ENCODE measurements at places on chromosomes 12 and 14. TPM values are rescaled to one million over a fixed set of nuclear protein-coding genes. Genes with fewer than 3 reads are reported as not detected.
A peak's percentile ranks its signal among the peaks of the same experiment; 100 is the strongest.

DNA sequence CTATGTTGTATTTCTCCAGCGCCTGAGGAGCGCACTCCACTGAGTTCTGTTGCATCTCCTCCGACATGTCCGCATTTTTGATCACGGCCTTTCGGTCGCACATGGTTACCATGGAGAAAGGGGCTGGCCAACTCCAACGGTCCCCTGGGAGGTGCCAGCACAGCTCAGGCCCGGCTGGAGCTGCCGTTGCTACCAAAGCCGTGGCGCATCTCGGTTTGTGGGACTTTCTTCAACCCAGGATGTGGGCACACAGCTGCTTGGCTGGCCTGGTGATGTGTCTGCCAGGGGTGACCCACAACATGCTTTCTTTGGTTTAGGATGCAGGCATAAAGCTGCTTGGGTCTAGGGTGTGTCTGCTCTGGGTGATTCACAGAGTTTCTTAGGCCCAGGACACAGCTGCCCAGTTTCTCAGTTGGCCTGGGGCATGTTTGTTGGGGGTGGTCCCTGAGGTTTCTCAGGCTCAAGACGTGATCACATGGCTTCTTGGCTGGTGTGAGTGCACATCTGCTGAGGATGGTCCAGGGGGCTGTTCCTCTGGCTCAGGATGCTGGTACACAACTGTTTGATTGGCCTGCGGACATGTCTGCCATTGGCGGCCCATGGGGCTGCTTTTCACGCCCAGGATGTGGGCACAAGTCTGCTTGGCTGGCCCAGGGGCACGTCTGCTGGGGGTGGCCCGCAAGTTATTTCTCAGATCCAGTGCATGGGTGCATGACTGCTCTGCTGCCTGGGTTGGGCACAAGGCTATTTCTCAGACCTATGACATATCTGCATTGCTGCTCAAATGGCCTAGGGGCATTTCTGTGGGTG is 25.9 kb upstream of the GTF2A1 start:
- peaks cover 2% of the 10 kb centered on the region for H3K36me3 ChIP-seq
- no peak overlapping the region for H3K4me3 ChIP-seq
- H3K27me3 ChIP-seq: peaks cover 3% of the 10 kb centered on the region
- H3K4me1 ChIP-seq: no peaks in the 10 kb centered on the region

Gene ACACB
- total RNA-seq: 11.0 TPM

- peaks cover 37% of the 10 kb centered on the region for H3K27me3 ChIP-seq
- H3K27ac ChIP-seq: no peak overlapping the region
- peaks cover under 1% of the 10 kb centered on the region for H3K4me1 ChIP-seq
- H3K36me3 ChIP-seq: peaks cover 3% of the 10 kb centered on the region
These were observed 3.8 kb upstream of the YBX3 start for GRCh38 chr12:10726945-10727344.

DNA sequence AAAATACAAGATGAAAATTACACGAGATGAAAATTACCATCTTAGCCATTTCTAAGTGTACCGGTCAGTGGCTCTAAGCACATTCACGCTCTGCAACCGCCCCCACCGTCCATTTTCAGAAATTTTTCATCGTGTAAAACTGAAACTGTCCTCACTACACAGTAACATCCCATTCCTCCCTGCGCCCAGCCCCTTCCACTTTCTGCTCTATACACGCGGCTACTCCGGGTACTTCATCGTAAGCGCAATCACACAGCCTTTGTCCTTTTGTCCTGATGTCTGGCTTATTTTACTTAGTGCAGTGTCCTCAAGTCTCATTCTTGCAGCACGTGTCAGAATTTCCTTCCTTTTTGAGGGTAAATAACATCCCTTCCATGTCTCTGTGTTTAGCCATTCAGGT is 3.6 kb upstream of the GPR132 start:
- H3K36me3 ChIP-seq: peaks cover 8% of the 10 kb centered on the region
- peak overlapping the region; percentile 62 for H3K27ac ChIP-seq
- no peak for DNase-seq
- no peak overlapping the region for H3K4me3 ChIP-seq
- H3K27me3 ChIP-seq: no peaks in the 10 kb centered on the region

GRCh38 chr12:82040987-82041743 is 282.0 kb upstream of the PPFIA2 start:
- H3K4me1 ChIP-seq: no peaks in the 10 kb centered on the region
- H3K27ac ChIP-seq: no peak overlapping the region
- no peak for DNase-seq
- no peak overlapping the region for H3K4me3 ChIP-seq

- no peaks in the 10 kb centered on the region for H3K36me3 ChIP-seq
- DNase-seq: no peak
- no peak overlapping the region for H3K4me3 ChIP-seq
- peak overlapping the region; percentile 15 for H3K27ac ChIP-seq
- H3K4me1 ChIP-seq: peaks cover 5% of the 10 kb centered on the region
These were observed 56.7 kb downstream of the C14orf132 start for GRCh38 chr14:96095581-96096476.

Gene GPRC5A
- 0.64 TPM for total RNA-seq

DNA sequence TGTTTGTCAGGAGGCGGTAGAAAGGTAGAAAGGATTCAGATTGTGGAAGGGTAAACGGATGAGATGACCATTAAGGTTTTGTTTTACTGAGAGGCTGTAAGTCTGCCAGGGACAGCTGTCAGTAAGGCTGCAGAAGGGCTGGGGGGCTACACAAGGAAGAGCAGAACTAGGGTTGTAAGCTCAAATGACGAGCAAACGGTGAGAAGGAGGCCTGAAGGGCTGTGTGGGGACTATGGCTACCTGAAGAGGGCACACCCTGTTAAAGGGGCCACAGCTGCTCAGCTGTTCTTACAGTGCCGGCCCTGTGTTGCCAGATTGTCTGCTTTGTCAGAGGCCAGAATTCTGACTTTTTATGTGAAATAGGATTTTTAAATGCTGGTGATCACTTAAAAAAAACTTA is 19.1 kb downstream of the VASH1 start:
- H3K27ac ChIP-seq: no peak overlapping the region
- H3K36me3 ChIP-seq: peaks cover 9% of the 10 kb centered on the region
- H3K4me3 ChIP-seq: no peak overlapping the region
- no peaks in the 10 kb centered on the region for H3K27me3 ChIP-seq
- peaks cover 19% of the 10 kb centered on the region for H3K4me1 ChIP-seq

DNA sequence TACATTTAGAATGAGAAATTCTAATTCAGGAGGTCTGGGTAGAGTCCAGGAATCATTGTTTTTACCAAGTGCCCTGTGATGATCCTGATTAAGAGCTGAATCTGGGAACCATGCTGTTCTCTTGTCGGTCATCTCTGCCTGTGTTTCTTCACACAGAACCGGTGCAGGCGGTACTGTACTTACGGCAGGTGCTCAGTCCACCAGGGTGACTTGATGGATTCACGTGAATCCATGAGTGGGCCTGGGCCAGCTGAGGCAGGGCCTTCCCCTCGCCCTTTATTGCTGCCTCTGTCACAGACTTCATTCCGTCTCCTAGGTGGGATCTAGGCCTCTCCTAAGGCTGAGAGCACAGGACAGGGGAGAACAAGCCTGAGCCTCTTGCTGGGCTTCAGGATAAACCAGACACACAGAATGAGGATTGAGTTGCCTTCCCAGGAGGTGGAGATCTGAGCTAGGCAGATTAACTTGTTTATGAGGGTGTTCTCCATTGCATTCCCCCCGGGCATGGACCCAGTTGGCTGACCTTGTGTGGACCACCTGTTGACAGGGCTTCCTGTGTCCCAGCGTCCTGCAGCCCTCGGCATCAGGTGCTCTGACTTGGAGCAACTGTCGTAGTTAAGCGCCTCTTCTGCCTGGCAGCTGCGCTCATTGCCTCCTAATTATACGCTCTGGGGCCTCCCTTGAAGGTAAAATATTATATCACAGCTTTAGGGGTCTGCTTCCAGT is 42.1 kb downstream of the B4GALNT3 start:
- peaks cover 2% of the 10 kb centered on the region for H3K27me3 ChIP-seq
- no peaks in the 10 kb centered on the region for H3K36me3 ChIP-seq
- no peak overlapping the region for H3K27ac ChIP-seq
- DNase-seq: no peak

Gene BTG1
- 223 TPM for total RNA-seq

Gene BDKRB1
- total RNA-seq: not detected

DNA sequence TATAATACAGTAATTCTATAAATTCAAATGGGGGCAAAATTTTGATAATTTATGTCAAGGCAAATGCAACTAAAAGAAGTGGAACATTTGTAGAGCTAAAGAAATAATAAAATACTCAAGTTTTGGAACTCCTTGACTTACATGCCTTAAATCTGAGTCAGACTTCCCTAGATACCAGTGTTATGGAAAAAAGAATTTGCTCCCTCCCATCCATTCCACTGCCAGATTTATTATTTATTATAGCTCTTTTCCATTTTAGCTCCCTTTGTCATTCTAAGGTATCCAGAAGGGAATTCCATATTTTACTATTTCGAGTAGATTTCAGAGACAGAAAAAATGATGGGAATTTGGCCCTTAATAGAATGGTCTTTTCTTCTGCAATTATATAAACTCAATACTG is 44.0 kb downstream of the RHOJ start:
- H3K27ac ChIP-seq: no peak overlapping the region
- no peaks in the 10 kb centered on the region for H3K4me1 ChIP-seq
- no peak overlapping the region for H3K4me3 ChIP-seq
- no peak for DNase-seq
- H3K27me3 ChIP-seq: peaks cover 10% of the 10 kb centered on the region

DNA sequence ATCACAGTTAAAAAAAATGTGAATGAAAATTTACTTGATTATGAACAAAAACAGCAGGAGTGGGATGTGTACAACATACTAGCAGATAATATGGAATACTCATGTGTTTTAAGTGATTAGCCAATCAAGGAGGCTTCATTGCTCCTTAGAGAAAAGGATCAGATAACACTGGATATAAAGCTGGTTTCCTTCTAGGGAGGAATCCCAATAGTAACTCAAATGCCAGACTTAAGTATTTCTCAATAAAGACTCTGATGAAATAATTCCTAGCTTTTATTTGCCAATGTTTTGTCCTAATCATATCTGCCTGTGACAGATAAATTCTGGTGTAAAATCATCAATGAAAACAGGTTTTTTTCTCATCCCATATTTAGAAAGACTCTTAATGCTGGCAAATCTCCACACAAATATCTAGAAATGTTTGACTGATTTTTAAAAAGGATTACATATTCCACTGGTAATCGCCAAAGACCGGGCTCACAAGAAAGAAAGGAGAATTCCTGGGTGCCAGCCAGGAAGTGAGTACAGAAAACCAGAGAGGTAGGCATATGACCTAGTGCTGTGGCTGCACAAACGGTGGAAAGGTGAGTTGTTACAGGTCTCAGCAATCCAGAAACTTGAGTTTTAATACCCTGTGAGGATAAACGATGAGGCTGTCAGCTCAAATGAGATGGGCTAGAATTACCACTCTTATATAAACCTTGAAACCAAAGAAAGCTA is 108.6 kb upstream of the TTC7B start:
- H3K4me3 ChIP-seq: no peak overlapping the region
- peaks cover 5% of the 10 kb centered on the region for H3K36me3 ChIP-seq
- H3K4me1 ChIP-seq: no peaks in the 10 kb centered on the region
- no peaks in the 10 kb centered on the region for H3K27me3 ChIP-seq
- no peak overlapping the region for H3K27ac ChIP-seq
- DNase-seq: no peak

GRCh38 chr12:12604740-12605139 is 6.9 kb upstream of the CREBL2 start:
- H3K4me1 ChIP-seq: peaks cover 22% of the 10 kb centered on the region
- H3K4me3 ChIP-seq: no peak overlapping the region
- DNase-seq: no peak
- no peak overlapping the region for H3K27ac ChIP-seq
- H3K27me3 ChIP-seq: no peaks in the 10 kb centered on the region

Gene CIROP
- total RNA-seq: not detected

GRCh38 chr14:80809663-80810062 is 131.9 kb downstream of the CEP128 start:
- H3K27ac ChIP-seq: no peak overlapping the region
- H3K36me3 ChIP-seq: peaks cover 20% of the 10 kb centered on the region
- H3K4me1 ChIP-seq: no peaks in the 10 kb centered on the region
- no peaks in the 10 kb centered on the region for H3K27me3 ChIP-seq

Gene C3AR1
- total RNA-seq: 0.25 TPM

Gene KLHL33
- total RNA-seq: 0.10 TPM

Gene FAM181A
- not detected for total RNA-seq

- peaks cover 8% of the 10 kb centered on the region for H3K4me1 ChIP-seq
- H3K36me3 ChIP-seq: peaks cover 9% of the 10 kb centered on the region
- DNase-seq: no peak
These were observed 33.6 kb downstream of the HCFC2 start for GRCh38 chr12:104097954-104098353.

GRCh38 chr14:63638493-63638892 is 3.2 kb downstream of the WDR89 start:
- peaks cover 63% of the 10 kb centered on the region for H3K4me1 ChIP-seq
- no peak overlapping the region for H3K4me3 ChIP-seq
- no peak for DNase-seq

- no peaks in the 10 kb centered on the region for H3K27me3 ChIP-seq
- peaks cover 17% of the 10 kb centered on the region for H3K4me1 ChIP-seq
- no peak overlapping the region for H3K27ac ChIP-seq
- H3K36me3 ChIP-seq: peaks cover 2% of the 10 kb centered on the region
These were observed 189.1 kb downstream of the ZFP36L1 start for GRCh38 chr14:68603533-68604360.

DNA sequence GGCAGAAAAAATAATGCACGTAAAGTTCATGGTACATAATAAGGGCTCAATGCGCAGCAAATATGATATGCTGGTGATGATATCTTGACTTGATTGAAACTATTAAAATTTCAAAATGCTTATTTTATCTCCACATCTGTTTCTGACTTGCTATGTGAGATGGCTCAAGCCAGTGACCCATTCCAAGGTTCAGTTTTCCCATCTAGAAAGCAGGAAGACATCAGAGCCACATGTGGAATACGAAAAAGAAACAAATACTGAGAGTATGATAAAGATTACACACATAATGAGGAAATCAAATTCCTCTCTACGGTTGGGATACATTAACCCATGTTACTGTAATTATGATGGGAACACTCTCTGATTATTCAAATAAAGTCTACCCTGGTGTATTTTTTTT is 24.0 kb upstream of the TSPAN11 start:
- H3K27ac ChIP-seq: no peak overlapping the region
- H3K4me1 ChIP-seq: no peaks in the 10 kb centered on the region
- peaks cover 3% of the 10 kb centered on the region for H3K27me3 ChIP-seq
- H3K4me3 ChIP-seq: no peak overlapping the region
- no peak for DNase-seq

DNA sequence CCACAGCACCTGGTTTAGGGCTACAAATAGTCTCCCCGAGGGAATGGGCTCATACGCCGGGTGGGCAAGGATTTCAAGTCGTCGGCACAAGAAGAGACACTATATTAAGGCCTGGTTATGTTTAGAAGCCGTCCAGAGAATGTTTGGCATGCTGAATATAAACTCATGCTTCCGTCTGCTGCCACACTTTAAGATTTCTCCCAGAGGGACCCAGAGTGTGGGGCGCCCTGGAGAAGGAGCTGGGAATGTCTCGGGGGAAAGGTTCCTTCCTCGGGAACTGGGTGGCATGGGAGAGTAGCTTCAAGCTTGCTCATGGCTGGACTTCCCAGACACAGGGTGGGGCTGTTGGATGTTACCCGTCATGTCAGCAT is 295.7 kb downstream of the CACNA1C start:
- no peak for DNase-seq
- no peak overlapping the region for H3K4me3 ChIP-seq
- no peak overlapping the region for H3K27ac ChIP-seq
- H3K27me3 ChIP-seq: peaks cover 6% of the 10 kb centered on the region
- H3K4me1 ChIP-seq: no peaks in the 10 kb centered on the region
